Fibroblast of lung (primary cell): ENCODE measurements at places on chromosomes 4 and X. TPM values are rescaled to one million over a fixed set of nuclear protein-coding genes. Genes with fewer than 3 reads are reported as not detected.

The GEMIN8 gene
- 18.2 and 20.9 TPM in 2 replicates for polyA plus RNA-seq

The TIGD2 gene
- polyA plus RNA-seq = 4.5 and 6.1 TPM in 2 replicates

The DCHS2 gene
- not detected in 2 replicates for polyA plus RNA-seq

The SRPX2 gene
- 41.1 and 77.6 TPM in 2 replicates for polyA plus RNA-seq

The SLC26A1 gene
- polyA plus RNA-seq = 0.05 and 0.07 TPM in 2 replicates

The HSD17B13 gene
- polyA plus RNA-seq = 0.11 and 0.19 TPM in 2 replicates

The ALAS2 gene
- polyA plus RNA-seq = not detected in 2 replicates

The TMEM156 gene
- polyA plus RNA-seq = 0.05 and 0.06 TPM in 2 replicates

The USP17L24 gene
- polyA plus RNA-seq = not detected in 2 replicates

The TMEM184C gene
- 23.7 and 30.6 TPM in 2 replicates for polyA plus RNA-seq

The ZFYVE28 gene
- polyA plus RNA-seq = 2.4 and 5.0 TPM in 2 replicates

The FREM3 gene
- polyA plus RNA-seq = not detected in 2 replicates

The POU4F2 gene
- polyA plus RNA-seq = not detected in 2 replicates

The MAGEA3 gene
- not detected in 2 replicates for polyA plus RNA-seq

The FAM47A gene
- not detected in 2 replicates for polyA plus RNA-seq

The ABLIM2 gene
- polyA plus RNA-seq = 0.15 and 2.6 TPM in 2 replicates

The LINC00632 gene
- 75.7 and 82.5 TPM in 2 replicates for polyA plus RNA-seq

The FDCSP gene
- polyA plus RNA-seq = not detected in 2 replicates

The AVPR2 gene
- not detected in 2 replicates for polyA plus RNA-seq

The CXorf49 gene
- not detected in 2 replicates for polyA plus RNA-seq

The ADH7 gene
- polyA plus RNA-seq = not detected in 2 replicates
